ENCODE measurements at places on chromosomes 13 and 19.

DNA sequence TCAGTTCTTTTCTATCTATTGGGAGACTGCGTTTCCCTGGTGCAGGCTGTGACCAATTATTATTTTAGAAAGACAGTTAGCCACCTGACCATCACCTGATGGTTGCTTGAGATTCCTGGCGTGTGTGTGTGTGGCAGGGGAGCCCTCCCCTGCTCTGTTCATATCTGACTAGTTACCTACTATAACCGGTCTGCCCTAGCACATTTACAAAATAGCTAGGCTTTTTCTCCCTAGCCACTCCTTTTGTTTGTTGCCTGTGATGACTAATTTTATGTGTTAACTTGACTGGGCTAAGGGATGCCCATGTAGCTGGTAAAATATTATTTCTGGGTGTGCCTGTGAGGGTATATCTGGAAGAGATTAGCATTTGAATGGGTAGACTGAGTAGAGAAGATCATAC lies 76.9 kb downstream of the OLFM4 start:
- H3K4me1 ChIP-seq: no peaks in the 10 kb centered on the region
- H3K36me3 ChIP-seq: no peaks in the 10 kb centered on the region
- no peak for DNase-seq
- H3K27ac ChIP-seq: no peak overlapping the region
- no peaks in the 10 kb centered on the region for H3K27me3 ChIP-seq

GRCh38 chr19:55134736-55135135 lies 14.3 kb downstream of the TNNT1 start:
- no peaks in the 10 kb centered on the region for H3K36me3 ChIP-seq
- DNase-seq: no peak
- H3K27me3 ChIP-seq: peaks cover 9% of the 10 kb centered on the region

DNA sequence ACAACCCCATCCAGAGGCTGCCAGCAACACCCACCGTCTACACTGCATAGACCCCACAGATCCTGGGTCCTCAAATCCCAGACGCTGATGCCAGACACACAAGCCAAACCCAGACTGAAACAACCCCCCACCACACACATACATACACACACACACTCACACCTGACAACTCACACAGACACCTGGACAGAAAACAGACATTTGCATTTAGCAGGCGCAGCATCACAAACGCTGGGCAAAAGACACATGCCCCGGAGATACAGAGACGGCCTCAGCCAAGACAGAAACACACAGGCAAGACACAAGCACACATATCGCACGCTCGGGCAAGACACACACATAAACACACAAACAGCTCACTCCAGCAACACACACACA lies 1.3 kb downstream of the BBC3 start:
- H3K27ac ChIP-seq: peak overlapping the region; percentile 98
- no peak for DNase-seq
- H3K4me1 ChIP-seq: peaks cover 14% of the 10 kb centered on the region
- H3K36me3 ChIP-seq: no peaks in the 10 kb centered on the region
- peak overlapping the region; percentile 98 for H3K4me3 ChIP-seq

- no peaks in the 10 kb centered on the region for H3K36me3 ChIP-seq
- peaks cover 51% of the 10 kb centered on the region for H3K27me3 ChIP-seq
- no peak overlapping the region for H3K4me3 ChIP-seq
- H3K27ac ChIP-seq: no peak overlapping the region
- no peak for DNase-seq
Measured at GRCh38 chr19:41694831-41695635, 7.0 kb upstream of the CEACAM7 start.

- no peaks in the 10 kb centered on the region for H3K27me3 ChIP-seq
- H3K36me3 ChIP-seq: peaks cover 74% of the 10 kb centered on the region
- peak; percentile 78 for DNase-seq
- no peak overlapping the region for H3K27ac ChIP-seq
Measured at GRCh38 chr19:5787409-5788182, 3.0 kb upstream of the PRR22 start.

- peaks cover 3% of the 10 kb centered on the region for H3K4me1 ChIP-seq
- peak overlapping the region; percentile 71 for H3K4me3 ChIP-seq
- DNase-seq: no peak
- H3K36me3 ChIP-seq: no peaks in the 10 kb centered on the region
- no peaks in the 10 kb centered on the region for H3K27me3 ChIP-seq
Measured at GRCh38 chr13:49935171-49936074, 717 bp downstream of the SPRYD7 start.

GRCh38 chr13:27339299-27339698 lies 68.7 kb downstream of the RASL11A start:
- H3K27me3 ChIP-seq: peaks cover 23% of the 10 kb centered on the region
- no peaks in the 10 kb centered on the region for H3K36me3 ChIP-seq
- no peaks in the 10 kb centered on the region for H3K4me1 ChIP-seq
- H3K27ac ChIP-seq: no peak overlapping the region
- H3K4me3 ChIP-seq: no peak overlapping the region

- no peak overlapping the region for H3K4me3 ChIP-seq
- DNase-seq: no peak
- no peaks in the 10 kb centered on the region for H3K36me3 ChIP-seq
- H3K4me1 ChIP-seq: peaks cover 19% of the 10 kb centered on the region
- no peaks in the 10 kb centered on the region for H3K27me3 ChIP-seq
Measured at GRCh38 chr13:28636677-28637317, 22.1 kb upstream of the POMP start.

GRCh38 chr19:38537071-38537936 lies 80.4 kb downstream of the MAP4K1 start:
- H3K4me1 ChIP-seq: no peaks in the 10 kb centered on the region
- no peaks in the 10 kb centered on the region for H3K36me3 ChIP-seq
- H3K27me3 ChIP-seq: no peaks in the 10 kb centered on the region
- no peak for DNase-seq
- no peak overlapping the region for H3K4me3 ChIP-seq
